ENCODE measurements at places on chromosomes 5 and 9. TPM values are rescaled to one million over a fixed set of nuclear protein-coding genes. Genes with fewer than 3 reads are reported as not detected.

GRCh38 chr9:134066526-134066912 lies 1.3 kb downstream of the BRD3 start:
- DNase-seq, result no peak

GRCh38 chr5:30890377-30890776 lies 303.1 kb upstream of the CDH6 start:
- DNase-seq, result no peak

DNA sequence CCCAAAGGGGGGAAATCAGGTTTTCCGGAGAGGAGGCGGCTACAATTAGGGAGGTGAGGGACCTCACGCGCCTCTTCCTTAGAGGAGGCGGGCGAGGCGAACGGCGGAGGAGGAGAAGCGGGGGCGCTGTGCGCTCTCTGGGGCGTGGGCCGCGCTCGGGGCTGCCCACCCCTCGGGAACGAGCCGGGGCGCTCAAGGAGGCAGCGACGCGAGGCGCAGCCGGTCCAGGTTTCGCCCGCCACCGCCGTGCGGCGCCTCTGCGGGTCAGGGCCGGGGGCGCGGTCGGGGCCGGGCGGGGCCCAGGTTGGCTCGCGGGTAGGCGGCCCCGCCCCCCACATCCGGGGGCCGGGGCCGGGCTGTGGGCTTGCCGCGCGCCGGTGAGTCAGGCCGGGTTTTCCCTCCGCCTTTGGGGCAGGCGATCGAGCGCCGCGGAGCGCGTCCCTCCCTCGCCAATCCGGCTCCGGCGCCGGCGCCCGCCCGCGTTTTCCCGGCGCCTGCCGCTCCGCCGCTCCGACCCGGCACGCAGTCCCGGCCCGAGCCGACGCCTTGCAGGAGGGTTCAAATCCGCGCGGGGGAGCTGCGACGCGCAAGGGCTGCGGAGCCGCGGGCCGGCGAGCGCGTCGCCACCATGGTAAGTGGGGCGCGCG lies at the start of gene N4BP3:
TSS of gene N4BP3 (plus strand) at position 392 of the 647 bp plus-strand sequence. CDS start 6,052 bp downstream, outside the sequence.
- DNase-seq, result peak; percentile 51

The SLCO4C1 gene
- total RNA-seq, result 0.24 TPM

DNA sequence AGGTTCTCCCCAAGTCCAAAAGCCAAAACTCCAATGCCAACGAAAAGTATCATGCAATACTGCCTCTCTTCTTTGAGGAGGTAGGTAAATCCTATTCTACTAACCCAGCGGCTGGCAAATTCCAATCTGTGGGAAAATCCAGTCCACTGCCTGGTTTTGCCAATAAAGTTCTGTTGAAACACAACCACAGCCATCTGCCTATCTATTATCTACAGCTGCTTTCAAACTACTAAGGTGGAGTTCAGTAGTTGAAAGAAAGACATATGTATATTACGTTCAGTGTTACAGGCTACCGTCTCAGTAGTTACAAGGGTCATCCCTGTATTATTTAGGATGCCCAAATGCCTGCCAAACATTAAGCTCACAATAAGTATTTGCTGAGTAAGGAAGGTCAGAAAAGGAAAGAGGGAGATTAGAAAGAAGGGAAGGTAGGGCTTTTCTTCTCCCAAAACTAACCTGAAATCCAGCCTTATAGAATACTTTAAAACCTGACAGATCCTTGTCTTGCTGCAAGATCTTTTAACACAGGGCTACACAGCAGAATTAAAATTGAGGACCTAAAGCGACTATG lies 16.2 kb downstream of the ARL15 start:
- no peak for DNase-seq

DNA sequence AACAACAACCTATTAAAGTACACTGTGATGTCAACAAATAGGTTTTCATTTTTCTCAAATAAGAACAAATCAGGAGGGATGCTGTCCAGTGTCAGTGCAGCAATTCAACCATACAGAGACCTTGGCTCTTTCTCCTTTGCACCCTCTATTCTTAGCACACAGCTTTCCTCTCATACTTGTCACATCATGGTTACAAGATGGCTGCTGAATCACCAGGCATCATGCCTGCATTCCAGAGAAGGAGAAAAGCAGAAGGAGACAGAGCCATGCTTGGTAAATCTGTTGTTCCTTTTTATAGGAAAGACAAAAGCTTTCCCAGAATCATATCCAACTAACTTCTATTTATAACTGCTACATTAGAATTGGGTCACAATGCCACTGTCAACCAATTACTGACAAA lies 124.7 kb upstream of the VLDLR start:
- DNase-seq, result no peak
